ENCODE measurements at places on chromosomes 16 and 17.

- DNase-seq, result no peak
Observed at GRCh38 chr17:187130-187529, 5.7 kb upstream of the DOC2B start.

DNA sequence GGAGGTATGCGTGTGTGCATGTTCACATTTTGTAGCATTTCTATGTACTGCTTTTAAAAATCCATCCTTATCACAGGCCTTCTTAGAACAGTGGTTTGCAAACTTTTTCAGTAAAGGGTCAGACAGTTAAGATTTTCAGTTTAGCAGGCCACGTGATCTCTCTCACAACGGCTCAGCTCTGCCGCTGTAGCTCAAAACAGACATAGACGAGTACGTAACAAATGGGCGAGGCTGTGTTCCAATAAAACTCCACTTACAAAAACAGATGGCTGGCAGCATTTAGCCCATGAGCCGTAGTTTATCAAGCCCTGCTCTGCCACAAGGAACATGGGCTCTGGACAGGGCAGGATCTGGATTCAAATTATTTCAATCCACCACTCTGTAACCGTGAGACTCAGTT lies 141.8 kb downstream of the XYLT1 start:
- DNase-seq, result no peak

- no peak for DNase-seq
Observed at GRCh38 chr17:41199421-41200078, 9.9 kb downstream of the KRTAP9-1 start.

- DNase-seq, result no peak
Observed at GRCh38 chr16:50991436-50991835, 159.6 kb downstream of the SALL1 start.

GRCh38 chr16:30692396-30693064 lies 6.4 kb upstream of the SRCAP start:
- DNase-seq, result no peak

DNA sequence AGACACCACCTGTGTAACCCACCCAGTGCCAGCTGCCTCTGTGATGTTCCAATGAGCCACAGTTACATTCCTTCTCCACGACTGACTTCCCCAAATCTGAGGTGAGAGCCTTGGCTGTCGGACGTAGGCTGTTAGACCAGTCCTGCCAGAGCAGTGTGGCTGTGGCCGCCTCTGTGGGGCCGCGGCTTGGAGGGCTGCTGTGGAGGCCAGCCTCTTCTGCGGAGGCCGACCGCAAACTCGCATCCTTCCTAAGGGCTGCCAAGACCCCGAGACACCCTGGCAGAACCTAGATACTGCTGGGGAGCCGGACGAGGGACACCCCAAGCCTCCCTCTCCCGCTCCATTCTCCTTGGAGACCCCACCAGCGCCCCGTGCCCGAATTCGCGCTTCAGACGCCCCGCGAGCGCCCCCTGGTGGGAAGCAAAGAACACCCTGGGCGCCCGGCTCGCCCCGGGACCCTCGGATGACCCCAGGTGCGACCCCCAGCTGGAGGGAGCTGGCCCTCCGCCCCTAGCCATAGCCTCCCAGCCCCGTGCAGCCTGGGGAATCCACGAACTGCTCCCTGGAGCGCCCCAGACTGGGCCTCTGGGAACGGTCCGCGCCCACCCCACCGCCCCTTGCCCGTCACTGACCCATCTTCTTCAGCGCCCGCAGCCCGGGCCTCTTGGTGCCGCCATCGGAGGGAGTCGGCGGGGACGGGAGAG lies 547 bp downstream of the PLCD3 start:
- peak; percentile 61 for DNase-seq

DNA sequence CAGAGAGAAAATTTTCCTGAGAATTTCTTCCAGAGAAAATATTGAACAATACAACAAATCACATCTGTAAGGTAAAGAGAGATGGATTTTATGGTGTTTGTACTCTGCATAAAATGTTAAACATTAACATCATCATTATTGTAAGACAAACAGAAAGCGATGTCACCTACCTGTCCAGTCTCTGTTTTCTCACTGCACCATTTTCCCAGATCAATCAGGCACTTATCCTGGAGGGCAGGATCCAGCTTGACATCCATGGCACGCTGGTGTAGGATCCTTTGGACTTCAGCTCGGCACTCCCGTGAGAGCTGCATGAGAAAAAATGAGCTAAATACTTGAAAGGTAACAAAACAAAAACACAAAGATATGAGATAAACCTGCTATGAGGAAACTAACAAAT lies 55.9 kb upstream of the CLEC18B start:
- no peak for DNase-seq

DNA sequence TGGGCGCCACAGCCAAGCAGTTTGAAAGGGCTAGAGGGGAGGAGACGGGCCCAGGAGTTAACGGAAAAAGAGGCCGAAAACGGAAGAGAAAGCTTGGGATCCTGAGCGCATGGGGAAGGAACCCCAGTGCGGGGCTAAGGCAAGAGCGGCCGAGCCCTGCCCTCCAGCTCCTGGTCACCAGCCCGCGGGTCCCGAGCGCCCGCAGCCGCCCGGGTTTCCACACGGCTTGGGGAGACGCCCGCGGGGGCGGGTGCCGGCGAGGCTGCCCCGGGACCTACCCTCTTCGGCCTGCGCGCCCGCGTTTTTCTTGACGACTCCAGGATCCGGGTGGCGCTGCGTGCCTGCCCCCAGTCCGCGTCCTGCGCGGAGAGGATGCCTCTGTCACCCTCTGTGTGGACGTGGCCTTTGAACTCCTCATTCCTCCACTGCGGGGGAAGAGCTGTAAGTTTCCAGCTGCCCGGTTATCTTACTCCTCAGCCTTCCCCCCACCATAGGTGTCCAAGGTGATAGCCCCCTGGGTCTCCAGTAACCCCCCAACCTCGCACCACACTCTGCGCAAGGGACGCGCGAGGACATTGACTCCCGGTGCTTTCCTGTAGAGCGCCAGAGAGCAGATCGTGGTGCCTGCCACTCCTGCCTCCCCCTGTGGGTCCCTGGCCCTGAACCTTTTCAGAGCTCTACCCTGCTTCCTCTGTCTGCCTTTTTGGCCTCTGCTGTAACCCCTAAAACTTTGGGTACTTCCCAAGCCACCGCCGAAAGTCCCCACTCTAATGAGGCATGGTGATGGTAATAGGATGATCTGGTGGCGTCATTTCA lies 1.7 kb upstream of the CDH11 start:
- DNase-seq, result peak; percentile 6

DNA sequence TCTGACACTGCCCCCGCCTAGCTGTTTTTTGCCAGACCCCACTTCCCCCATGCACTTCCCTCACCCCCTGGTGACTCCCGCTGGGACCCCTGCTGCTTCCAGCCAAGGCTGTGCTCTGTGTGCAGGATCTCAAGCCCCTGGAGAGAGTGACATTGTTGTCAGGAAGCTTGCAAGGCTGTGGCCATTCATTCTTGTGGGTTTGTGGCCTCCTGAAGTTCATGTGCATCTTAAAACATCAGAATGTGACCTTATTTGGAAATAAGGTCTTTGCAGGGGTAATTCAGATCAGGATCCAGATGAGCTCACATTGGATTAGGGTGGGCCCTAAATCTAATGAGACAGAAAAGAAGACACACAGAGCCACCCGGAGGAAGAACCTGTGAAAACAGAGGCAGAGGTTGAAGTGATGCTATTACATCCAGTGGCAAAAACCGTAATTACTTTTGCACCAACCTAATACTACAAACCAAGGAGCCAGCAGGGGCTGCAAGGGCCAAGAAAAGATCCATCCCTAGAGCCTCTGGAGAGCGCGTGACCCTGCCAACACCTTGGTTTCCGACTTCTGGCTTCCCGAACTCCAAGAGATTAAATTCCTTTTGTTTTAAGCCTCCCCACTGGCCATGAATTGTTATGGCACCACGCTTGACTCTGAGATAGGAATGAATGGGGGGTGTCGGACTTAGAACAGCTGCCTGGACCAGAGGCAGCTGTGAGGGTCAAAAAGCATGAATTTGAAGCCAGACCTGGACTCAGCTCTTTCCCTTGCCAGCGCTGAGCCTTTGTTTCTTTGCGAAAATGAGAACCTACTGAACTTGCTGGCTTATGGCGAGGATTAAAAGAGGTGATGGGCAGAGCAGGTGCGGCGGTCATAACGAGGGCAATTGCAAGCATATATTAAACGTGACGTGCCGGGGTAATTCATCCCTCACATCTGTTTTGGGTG lies 75.5 kb downstream of the BMERB1 start:
- DNase-seq, result no peak

- no peak for DNase-seq
Observed at GRCh38 chr17:58302171-58302918, 21.6 kb upstream of the MPO start.

DNA sequence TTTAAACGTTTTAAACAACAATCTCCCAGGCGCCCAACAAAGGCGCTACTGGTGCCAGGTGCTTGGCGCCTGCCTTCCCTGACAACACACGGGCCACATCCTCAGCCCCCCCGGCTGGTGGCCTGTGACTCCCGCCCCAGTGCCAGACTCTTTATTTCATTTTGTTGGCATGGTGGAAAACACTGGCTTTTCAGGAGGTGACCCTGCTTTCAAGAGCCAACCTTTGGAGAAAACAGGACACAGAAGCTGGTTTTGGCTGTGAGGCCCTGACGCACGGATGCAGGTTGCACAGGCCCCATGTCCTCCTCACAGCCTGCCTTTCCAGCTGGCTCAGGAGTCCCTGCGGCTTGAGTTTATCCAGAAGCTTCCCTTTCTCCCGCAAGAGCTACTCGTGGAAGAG lies 100.0 kb downstream of the METRNL start:
- no peak for DNase-seq

- no peak for DNase-seq
Observed at GRCh38 chr17:11601661-11602060, 3.4 kb downstream of the DNAH9 start.

DNA sequence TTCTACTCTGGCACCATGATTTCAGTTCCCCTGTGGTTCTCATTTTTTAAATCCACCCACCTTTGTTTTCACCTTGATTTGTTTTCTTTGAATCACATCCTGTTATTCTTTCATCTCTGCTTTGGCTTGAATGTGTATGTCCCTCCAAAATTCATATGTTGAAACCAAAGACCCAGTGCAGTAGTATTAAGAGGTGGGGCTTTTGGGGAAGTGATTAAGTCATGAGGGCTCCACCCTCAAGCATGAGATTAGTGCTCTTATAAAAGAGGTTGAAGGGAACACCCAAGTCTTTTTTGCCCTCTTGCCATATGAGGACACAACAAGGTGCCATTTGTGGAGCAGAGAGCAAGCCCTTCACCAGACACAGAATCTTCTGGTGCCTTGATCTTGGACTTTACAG lies 382.3 kb downstream of the SLC39A11 start:
- no peak for DNase-seq

DNA sequence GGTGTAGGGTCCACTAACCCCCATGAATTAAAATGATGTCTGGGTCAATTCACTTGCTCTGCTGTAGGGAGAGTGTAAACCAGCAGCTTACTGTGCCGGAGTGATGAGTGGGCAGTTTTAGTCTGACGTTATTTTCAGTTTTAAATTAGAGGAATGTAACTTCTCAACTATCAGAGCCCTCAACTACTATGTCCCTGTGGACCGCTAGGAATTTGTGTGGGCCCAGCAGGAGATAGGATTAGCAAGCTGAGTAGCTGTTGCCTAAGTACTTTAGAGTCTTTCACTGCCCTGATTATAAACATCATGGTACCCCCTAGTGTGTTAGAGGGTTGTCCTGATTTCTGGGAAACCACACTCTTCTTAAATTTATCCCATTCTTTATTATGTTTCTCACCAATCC lies 11.4 kb downstream of the MARVELD3 start:
- DNase-seq, result no peak

GRCh38 chr17:79435962-79436361 lies 174.9 kb downstream of the RBFOX3 start:
- no peak for DNase-seq

DNA sequence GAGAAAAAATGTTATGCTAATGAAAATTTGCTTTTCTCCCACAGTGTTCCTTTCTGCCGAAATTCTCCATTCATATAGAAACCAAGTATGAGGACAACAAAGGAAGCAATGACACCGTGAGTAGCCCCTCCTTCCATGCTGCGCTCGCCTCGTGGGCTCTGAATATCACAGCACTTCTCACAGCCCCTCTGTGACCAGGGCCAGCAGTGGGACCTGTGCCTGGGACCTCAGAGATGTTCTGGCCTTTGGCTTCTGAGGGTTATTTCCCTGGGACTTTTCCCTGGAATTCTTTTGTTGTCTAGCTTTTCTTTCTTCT lies 139.6 kb upstream of the NOL11 start:
- DNase-seq, result peak; percentile 50

- no peak for DNase-seq
Observed at GRCh38 chr16:78094166-78094565, 5.3 kb upstream of the WWOX start.

DNA sequence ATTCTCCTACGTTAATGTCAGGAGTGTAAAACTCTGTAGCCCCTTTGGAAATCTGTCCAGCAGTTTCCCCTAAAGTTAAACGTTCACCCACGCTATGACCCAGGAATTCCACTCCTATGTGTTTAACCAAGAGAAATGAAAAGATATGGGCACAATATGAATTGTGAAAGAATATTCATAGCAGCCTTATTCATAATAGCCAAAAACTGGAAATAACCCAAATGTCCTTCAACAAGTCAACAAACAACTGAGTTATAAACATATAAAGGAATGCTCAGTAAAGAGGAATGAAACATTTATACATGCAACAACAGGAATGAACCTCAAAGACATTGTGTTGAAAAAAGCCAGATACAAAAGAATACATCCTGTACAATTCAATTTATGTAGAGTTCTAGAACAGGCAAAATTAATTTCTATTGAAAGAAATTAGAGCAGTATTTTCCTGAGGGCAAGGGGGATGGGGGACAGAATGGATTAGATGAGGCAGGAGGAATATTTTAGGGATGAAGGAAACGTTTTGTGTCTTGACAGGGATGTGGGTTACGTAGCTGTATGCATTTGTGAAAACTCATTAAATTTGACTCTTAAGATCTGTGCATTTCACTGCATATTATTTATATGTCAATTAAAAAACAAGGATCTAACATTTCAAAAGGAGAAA lies 286.7 kb upstream of the CDH5 start:
- no peak for DNase-seq

DNA sequence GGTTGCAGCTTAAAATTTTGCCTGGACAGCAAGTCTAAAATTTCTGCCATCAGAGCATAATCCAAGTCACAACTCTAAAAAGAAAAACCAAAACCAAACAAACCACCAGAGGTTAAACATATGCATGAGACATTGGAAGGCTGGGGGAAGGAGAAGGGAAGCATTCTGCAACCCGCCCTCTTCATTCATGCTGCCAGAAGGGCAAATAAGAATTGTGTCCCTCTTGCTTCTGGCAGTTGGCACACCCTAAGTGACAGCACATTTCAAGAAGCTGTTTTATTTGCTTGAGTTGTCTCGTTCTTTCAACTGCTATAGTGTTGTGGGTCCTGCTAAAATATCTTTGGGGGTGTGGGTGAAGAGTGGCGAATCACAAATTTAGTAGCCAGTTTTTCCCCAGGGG lies 99.6 kb downstream of the SKAP1 start:
- no peak for DNase-seq

DNA sequence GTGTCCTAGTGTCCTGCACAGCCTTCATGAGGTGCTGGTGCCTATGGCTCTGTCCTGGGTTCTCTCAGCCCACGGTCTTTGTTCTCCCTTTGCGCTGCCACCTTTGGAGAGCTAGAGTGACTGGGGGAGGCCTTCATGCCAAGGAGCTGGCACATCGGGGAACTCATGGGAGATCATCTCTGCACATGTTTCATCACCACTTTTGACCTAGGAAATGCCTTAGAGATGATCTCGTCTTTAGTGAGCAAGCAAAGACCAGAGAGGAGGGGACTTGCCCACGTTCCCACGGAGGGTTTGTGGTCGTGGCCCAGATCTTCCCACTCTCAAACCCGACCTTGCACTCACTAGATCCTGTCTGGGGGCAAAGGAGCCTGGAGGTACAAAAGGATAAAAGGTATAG lies 23.5 kb downstream of the TBX4 start:
- DNase-seq, result no peak
